ENCODE measurements at places on chromosomes 3 and 15. TPM values are rescaled to one million over a fixed set of nuclear protein-coding genes. Genes with fewer than 3 reads are reported as not detected.
A peak's percentile ranks its signal among the peaks of the same experiment; 100 is the strongest.

DNA sequence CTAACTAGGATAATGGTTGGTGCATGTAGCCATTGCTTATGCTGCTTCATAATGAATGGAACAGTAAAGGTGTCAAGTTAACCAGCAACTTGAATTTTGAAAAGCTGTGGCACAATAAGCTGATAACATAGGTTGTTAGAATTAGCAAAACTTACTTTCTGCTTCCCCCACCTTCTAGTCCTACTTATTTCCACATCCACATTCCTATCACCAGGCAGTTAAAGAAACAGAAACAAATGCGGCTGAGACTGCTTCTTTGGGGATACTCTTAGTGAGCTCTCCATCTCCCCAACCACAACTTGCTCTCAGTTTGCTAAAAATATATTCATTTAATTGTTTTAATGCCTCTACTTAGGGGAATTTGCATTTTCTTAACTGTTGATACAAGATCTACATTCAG, 215.1 kb downstream of the TIGIT start:
- no peak for DNase-seq

DNA sequence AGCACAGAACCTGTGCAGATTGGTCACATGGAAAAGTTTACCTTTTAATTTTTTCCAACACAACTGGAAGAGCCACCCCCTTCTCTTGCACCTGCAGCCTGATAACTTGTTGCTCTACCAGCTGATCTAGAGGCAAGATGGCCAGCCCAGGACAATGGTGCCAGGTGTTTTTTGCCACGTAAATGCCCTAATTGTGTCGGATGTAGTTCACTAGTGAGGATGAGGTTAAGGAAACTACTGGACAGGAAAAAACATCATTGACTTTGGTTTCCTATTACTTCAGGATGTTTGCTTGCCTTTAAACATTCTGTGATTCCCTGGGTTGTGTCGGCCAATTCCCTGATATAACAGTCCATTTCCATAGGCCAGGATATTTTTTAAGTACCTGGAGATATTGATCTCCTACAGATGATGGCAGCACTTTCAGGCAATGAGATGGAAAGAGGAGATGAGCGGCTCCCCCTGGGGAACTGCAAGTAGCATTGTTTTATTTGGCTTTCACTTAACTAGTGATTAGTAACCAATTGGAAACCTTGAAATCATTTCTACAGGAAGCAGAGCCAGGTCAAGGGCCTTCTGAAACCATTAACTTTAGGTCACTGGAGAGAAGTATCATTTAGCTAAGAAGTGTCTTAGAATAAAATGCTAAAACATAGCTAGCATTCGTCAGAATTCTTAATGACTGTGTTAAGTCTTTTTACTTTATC, 72.5 kb downstream of the OSBPL10 start:
- DNase-seq, result no peak

The CCDC13 gene
- total RNA-seq, result 3.3 TPM

DNA sequence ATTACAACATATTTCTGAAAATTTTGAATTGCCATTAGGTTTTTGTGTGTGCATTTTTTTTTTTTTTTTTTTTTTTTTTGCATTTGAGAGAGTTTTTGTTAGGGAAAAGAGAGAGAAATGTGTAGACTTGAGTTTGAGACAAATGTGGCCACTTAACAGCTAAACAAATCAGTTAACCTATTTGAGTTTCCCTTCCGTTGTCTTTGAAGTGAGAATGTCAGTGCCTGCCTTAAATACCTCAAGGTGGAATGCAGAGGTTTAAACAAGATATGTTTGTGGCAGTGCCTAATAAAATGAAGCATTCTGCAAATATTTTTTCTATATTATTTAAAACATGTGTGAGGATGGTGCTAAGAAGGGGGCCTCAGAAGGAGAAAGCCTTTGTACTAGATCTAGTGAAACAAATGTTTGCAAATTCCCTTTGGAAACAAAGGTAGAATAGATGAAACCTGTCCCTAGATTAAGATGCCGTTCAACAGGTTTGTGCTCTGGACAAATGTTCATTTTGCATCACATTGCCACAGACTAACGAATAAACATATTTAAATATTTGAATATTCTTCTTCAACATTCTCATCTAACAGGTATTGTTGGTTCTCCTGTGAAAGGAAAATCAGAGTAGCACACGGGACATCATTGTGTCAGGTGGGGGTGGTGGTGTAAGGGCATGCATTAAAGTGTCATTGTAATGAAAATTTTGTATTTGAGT, 80.7 kb downstream of the SATB1 start:
- no peak for DNase-seq

- no peak for DNase-seq
Measured at GRCh38 chr3:52405601-52406110, 39.2 kb downstream of the SEMA3G start.

- no peak for DNase-seq
Measured at GRCh38 chr3:195766671-195767070, 45.1 kb downstream of the MUC4 start.

The GOLGA6B gene
- total RNA-seq, result not detected

The DGKG gene
- total RNA-seq, result 0.15 TPM

DNA sequence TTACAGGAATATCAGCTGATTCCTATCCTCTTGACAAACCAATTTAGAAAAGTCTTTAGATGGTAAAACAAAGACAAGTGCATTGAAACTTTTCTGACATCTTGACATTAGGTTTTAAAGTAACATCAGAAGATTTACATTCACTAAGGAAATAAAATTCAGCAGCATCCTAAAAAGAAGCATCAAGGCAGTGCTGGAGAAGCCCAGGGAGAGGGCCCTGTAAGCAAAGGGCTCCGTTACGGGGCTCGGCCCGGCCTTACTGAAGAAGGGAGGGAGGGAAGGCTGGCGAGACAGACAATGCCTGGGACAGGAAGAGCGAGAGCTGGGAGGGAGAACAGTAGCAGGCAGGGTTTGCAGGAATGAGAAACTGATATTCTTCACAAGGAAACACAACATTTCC, 39.3 kb downstream of the RUBCN start:
- no peak for DNase-seq

DNA sequence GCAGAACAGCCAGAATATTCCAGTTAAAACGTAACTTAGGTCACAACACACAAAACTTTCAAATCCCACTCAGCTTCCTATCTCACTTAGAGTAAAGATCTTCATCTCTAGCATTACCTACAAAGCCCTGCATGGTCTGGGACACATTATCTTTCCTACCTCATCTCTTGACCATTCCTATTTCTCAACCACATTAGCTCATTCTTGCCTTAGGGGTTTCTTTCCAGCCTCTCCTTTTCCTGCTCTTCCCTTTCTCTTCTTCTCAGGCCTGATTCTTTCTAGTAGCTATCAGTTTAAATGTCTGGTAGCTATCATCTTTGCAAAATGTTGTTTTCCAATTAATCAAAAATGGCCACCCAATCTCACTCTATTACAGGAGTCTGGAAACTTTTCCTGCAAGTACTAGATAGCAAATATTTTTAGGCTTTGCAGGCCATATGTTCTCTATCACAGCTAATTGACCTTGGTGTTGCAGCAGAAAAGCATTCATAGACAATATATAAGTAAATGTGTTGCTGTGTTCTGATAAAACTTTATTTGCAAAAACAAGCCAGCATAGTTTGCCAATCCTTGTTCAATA, 15.1 kb upstream of the CBLB start:
- DNase-seq, result no peak

GRCh38 chr3:142929890-142930289, 33.6 kb downstream of the PAQR9 start:
- DNase-seq, result no peak

- peak; percentile 85 for DNase-seq
Measured at GRCh38 chr15:89556413-89557262, 18.6 kb upstream of the TICRR start.

DNA sequence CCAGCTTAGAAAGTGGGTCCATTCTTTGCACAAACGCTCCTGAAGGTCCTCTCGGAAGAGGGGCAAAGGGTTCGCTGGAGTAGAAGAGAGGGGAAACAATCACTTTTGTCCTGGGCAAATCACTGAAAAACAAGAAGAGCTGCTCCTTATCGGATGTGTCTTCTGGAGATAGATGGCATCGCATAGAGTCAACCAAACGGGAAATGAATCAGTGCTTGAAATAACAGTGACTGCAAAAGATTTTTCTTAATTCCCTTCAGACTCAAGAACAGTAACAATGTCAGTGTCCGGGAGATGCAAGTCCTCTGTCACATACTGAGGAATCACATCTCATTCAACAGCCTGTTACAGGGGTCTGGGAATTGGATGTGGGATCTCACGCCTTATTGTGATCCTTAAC, 78.8 kb upstream of the PCSK6 start:
- DNase-seq, result no peak

- no peak for DNase-seq
Measured at GRCh38 chr3:47410801-47411646, 30.2 kb downstream of the PTPN23 start.

The TGM5 gene
- total RNA-seq, result not detected

The PLSCR1 gene
- total RNA-seq, result 22.8 TPM

The MB21D2 gene
- total RNA-seq, result 4.0 TPM

- DNase-seq, result no peak
Measured at GRCh38 chr3:130548356-130548755, 31.4 kb downstream of the COL6A6 start.

DNA sequence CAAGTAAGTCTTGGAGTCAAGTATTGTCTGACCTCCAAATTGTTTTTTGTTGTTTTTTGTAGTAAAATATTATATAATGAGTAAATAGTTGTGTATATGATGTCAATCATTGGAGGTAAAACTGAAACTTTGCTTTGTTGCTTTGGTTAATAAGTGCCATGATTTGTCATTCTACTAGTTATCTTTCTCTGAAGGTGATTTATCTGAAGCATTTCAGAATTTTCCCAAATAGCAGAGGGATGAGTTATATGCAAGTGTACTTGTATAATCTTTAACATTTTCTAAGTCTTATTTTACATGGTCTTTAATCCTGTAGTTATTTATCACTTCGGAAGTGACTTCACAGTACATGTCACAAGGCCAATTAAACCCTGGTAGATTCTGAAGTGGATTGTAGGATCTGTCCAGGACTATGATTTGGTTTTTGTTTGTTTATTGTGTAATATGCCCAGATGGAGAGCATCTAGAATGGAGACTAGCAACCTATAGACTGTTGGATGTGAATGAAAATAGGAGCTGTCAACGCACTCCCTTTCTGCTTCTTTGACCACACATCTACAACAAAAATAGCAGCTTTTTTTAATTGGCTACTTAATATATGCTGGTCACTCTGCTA, 93.1 kb upstream of the SAMMSON start:
- DNase-seq, result no peak

- DNase-seq, result no peak
Measured at GRCh38 chr15:85073556-85074194, 92.0 kb downstream of the PDE8A start.

DNA sequence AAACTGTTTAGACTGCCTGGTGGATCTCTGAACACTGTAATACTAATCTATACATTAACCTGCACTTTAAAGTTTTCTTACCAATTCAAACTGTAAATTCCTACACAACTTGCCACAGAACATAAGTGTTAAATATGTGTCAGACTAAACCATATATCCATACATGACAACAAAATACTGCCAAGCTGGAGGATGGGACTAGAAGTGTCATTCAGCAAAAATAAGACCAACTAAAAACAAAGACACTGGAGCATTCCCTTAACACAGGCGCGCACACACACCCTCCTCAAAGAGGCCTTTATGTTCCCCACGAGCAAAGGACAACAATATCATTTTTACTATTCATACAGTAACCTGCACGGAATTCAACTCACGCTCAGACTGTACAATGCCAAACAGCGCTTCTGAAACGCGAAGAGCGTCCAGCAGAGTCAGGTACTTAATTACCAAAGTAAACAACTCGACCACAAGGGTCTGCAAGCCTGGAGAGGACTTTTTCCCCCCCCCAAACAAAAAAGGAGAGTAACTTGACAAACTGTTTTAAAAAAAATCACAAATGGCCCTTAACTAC, 1.1 kb downstream of the DCUN1D1 start:
- peak; percentile 25 for DNase-seq

GRCh38 chr15:30921781-30922479, 18.2 kb downstream of the FAN1 start:
- DNase-seq, result no peak

Data from cardiac muscle cell (in vitro differentiated cells and primary cell).